Parietal lobe (tissue), 2 donors: ENCODE measurements at places on chromosomes 16 and 17. TPM values are rescaled to one million over a fixed set of nuclear protein-coding genes. Genes with fewer than 3 reads are reported as not detected.

The LRRC75A gene
- 7.5 TPM for total RNA-seq

The PPY gene
- total RNA-seq = not detected

The ALOX15B gene
- total RNA-seq = not detected

The KRT28 gene
- total RNA-seq = not detected

The MSLN gene
- total RNA-seq = not detected
